Thymus (tissue), 14 donors: ENCODE measurements at places on chromosomes 4 and X. TPM values are rescaled to one million over a fixed set of nuclear protein-coding genes. Genes with fewer than 3 reads are reported as not detected.

DNA sequence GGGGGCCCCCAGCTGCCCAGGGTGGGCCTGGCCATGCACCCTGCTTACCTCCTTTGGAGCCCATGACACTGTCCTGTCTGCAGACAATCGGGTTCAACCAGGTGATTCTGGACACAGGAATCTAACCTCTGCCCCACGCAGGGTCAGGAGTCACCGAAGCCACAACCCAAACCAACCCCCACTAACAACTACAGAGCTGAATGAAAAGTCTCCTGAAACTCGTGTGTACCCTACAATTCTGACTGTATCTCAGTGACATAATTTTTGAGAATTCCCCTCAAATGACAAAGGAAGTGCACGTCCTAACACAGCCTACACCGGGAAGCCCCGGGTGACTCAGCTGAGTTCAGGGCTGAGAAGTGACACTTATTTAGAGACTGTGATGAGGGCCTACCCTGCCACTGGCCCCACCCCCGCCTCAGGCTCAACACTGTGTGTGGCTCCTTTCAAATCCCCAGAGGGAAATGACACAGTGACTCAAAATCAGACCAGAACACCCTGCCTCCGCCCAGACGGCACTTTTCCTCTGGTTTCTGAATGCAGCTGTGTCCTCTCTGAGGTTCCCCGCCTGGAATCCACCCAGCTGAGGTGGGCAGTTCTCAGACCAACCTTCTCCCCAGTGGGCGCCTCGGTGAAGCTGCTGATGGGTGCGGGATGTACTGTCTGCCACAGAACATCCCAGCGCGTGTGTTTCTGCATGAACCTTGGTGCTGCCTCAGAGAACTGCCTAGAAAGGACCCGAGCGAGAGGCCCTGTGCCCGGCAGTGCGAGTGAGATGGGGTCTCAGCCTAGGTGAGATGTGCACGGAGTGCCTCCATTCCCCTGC is 9.9 kb downstream of the TNIP2 start:
- no peaks in the 10 kb centered on the region for H3K27me3 ChIP-seq
- H3K4me1 ChIP-seq, result no peaks in the 10 kb centered on the region
- H3K36me3 ChIP-seq, result peaks cover 58% of the 10 kb centered on the region
- peak overlapping the region; percentile 75 for H3K27ac ChIP-seq
- DNase-seq, result no peak
- H3K4me3 ChIP-seq, result no peak overlapping the region

- DNase-seq, result no peak
- peak overlapping the region; percentile 84 for H3K4me3 ChIP-seq
- peaks cover 17% of the 10 kb centered on the region for H3K4me1 ChIP-seq
- peak overlapping the region; percentile 60 for H3K27ac ChIP-seq
- no peaks in the 10 kb centered on the region for H3K36me3 ChIP-seq
- H3K27me3 ChIP-seq, result no peaks in the 10 kb centered on the region
These were observed 961 bp upstream of the NOCT start for GRCh38 chr4:139014371-139015268.

- H3K27me3 ChIP-seq, result no peaks in the 10 kb centered on the region
- H3K36me3 ChIP-seq, result no peaks in the 10 kb centered on the region
- H3K27ac ChIP-seq, result no peak overlapping the region
- no peak for DNase-seq
- H3K4me1 ChIP-seq, result no peaks in the 10 kb centered on the region
- no peak overlapping the region for H3K4me3 ChIP-seq
These were observed 63.6 kb upstream of the UGT2B15 start for GRCh38 chr4:68734095-68734494.

The UCP1 gene
- 0.05 TPM for polyA plus RNA-seq

GRCh38 chrX:13716455-13716854 is 18.0 kb downstream of the TRAPPC2 start:
- DNase-seq, result no peak
- H3K4me3 ChIP-seq, result no peak overlapping the region
- no peaks in the 10 kb centered on the region for H3K4me1 ChIP-seq
- H3K27ac ChIP-seq, result no peak overlapping the region
- H3K36me3 ChIP-seq, result peaks cover 10% of the 10 kb centered on the region
- no peaks in the 10 kb centered on the region for H3K27me3 ChIP-seq

The FAT4 gene
- polyA plus RNA-seq, result 0.94 TPM

DNA sequence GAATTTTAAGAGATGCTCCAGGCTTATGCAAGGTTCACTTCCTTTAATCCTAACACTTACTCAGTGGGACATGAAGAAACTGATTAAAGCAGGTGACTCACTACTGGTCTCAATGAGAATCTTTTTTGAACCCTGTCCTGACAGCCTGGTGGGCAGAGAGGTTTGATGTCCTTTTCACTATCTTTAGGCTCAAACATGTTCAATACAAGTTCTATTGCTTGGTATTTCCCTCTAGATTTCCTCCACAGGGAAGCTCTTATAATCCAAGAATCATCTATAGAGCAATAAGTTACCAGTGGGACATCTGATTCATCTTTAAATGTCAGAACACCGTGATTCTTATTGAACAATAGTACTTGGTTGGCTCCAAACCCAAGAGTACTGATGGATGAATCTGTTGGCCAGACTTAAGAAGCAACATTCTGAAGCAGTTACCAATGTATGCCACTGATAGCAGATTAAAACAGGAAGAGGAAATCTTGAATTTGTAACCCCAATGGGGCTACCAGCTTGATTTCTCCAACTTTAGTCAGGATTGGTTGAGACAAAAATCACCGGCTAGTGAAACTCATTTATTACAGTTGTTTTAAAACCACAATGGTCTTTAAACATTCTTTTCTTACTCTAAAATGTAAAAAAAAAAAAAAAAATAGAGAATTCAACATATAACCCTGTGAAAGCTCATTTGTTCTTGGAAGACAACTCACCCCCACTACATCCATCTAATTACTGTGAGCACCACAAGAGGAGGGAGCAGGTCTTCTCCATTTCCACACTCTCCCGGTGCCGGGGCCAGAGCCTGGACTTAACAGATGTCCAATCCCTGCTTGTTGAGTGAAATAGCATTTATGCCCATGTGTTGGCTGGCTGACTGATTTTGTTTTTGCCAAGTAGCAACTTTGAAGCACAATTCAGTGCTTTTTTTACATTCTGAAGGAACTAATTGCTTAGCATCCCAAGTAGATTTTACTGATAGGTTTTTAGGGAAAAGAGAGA is 43.3 kb downstream of the FGFBP1 start:
- peaks cover 3% of the 10 kb centered on the region for H3K4me1 ChIP-seq
- no peak overlapping the region for H3K4me3 ChIP-seq
- H3K36me3 ChIP-seq, result no peaks in the 10 kb centered on the region
- H3K27me3 ChIP-seq, result no peaks in the 10 kb centered on the region
- no peak for DNase-seq

- no peak overlapping the region for H3K4me3 ChIP-seq
- no peak for DNase-seq
- H3K4me1 ChIP-seq, result no peaks in the 10 kb centered on the region
- H3K36me3 ChIP-seq, result no peaks in the 10 kb centered on the region
- H3K27ac ChIP-seq, result no peak overlapping the region
These were observed 126.1 kb downstream of the GPC3 start for GRCh38 chrX:133859336-133859735.

The GLRA3 gene
- 0.05 TPM for polyA plus RNA-seq
